Cardiac muscle cell (in vitro differentiated cells and primary cell): ENCODE measurements at places on chromosomes 1 and 21.
A peak's percentile ranks its signal among the peaks of the same experiment; 100 is the strongest.

GRCh38 chr1:91650764-91651163 lies 150.1 kb downstream of the CDC7 start:
- DNase-seq = no peak

- DNase-seq = no peak
Observed at GRCh38 chr1:24978383-24979032, 48.4 kb upstream of the RUNX3 start.

DNA sequence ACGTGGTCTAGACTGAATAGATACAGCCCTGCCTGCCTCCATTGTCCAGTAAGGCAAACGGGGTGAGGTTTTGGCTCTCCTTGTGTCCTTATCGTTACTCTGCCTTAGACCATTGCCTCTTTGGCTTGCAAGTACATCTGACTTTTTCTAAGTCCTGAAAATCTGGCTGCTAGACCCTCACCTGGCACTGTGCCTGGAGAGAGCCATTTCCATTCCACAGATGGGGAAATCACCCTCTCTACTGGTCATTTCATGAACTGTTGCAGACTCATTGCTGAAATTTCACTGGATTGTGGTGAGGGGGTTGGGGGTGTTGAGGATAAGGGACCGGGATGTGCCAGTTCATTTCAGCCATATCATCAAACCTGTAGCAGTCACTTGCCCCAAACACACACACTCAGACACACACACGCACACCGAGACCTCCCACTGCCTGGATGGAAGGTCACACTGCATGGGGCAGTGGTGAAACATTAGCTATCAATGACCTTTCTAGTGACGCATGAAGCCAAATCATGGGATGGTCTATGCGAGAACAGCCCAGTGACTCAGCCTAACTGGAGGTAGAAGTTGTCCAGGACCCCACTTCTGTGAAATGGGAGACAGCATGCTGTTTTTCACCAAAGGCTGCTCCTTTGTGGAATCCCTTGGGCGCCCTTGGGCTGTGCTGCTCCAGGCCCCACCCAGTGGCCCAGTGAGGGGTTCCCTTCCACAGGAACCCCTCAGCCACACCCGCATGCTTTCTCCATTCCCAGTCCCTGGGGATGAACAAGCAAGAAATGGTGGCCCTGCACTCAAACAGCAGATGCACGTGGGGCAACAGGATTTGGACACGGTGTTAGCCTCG lies 34.9 kb upstream of the VASH2 start:
- peak; percentile 90 for DNase-seq

DNA sequence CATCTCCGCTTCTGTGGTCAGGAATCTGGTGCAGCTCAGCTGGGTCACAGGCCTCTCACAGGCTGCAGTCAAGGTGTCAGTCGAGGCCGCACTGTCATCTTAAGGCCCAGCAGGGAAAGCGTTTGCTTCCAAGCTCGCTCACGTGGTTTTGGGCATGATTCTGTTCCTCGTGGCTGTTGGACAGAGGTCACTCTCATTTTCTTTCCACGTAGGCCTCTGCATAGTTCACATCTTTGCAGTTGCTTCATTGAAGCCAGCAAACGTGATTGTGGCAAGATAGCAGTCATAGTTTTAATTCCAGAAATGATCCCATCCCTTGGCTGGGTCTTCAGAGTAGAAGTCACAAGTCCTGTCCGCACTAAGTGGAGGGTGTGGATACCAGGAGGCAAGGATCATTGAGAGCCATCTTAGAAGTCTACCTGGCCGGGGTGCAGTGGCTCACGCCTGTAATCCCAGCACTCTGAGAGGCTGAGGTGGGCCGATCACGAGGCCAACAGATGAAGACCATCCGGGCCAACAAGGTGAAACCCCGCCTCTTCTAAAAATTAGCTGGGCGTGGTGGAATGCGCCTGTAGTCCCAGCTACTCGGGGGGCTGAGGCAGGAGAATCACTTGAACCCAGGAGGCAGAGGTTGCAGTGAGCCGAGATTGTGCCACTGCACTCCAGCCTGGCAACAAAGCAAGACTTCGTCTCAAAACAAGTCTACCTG lies 24.5 kb downstream of the NECAP2 start:
- DNase-seq = no peak

- no peak for DNase-seq
Observed at GRCh38 chr1:54156201-54156600, 3.4 kb upstream of the CDCP2 start.

DNA sequence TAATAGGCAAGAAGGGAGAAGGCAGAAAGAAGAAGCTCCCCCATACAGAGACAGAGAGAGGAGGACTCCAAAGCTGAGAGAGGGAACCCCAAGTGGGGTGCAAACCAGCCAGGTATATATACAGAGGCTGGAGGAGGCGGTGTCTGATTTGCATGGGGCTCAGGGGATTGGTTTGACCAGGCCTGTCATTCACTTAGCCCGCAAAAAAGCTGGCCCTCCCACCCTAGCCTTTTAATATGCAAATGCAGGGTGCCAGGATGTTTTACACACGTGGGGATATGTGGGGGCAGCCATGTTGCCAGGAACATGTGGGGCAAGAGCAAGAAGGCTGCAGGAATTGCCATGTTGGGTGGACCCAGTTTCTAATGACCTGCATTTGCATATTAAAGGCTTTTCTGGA lies 37.0 kb upstream of the TENT5B start:
- DNase-seq = no peak

DNA sequence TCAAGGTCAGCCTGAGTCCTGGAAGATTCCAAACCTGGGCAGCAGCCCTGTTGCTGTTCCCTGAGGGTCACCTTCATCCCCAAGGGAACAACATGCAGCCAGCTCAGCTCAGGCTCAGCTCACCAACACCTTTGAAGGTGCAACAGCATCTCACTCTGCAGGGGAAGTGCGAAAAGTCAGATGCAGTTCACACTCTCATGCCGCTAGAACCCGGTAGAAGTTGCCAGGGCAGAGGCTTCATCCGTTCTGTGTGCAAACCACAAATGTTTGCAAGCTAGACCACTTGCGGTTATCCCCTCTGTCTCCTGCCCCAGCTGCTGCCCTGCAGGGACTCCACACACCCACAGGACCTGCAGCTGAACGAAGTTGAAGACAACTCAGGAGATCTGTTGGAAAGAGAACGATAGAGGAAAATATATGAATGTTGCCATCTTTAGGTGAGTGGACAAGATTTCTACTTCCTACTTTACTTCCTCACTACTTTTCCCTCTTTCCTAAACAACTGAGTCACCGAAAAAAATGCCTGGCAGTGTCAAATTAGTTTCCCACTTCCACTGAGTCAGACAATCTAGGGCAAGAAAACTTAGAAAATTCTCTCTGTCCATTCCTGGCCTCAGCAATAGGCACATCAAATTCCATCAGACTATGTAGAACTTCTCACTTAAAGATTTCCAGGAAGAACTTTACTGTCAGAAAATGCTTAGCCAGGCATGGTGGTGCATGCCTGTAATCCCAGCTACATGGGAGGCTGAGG lies 1.8 kb upstream of the FCRL6 start:
- no peak for DNase-seq

- peak; percentile 86 for DNase-seq
Observed at GRCh38 chr1:44217809-44218410, 4.6 kb downstream of the DMAP1 start.

- DNase-seq = no peak
Observed at GRCh38 chr1:47724432-47724999, 272.7 kb downstream of the TRABD2B start.

GRCh38 chr1:97157991-97158390 lies 436.4 kb downstream of the PTBP2 start:
- no peak for DNase-seq

- DNase-seq = peak; percentile 7
Observed at GRCh38 chr1:184748740-184749139, 5.9 kb downstream of the EDEM3 start.

DNA sequence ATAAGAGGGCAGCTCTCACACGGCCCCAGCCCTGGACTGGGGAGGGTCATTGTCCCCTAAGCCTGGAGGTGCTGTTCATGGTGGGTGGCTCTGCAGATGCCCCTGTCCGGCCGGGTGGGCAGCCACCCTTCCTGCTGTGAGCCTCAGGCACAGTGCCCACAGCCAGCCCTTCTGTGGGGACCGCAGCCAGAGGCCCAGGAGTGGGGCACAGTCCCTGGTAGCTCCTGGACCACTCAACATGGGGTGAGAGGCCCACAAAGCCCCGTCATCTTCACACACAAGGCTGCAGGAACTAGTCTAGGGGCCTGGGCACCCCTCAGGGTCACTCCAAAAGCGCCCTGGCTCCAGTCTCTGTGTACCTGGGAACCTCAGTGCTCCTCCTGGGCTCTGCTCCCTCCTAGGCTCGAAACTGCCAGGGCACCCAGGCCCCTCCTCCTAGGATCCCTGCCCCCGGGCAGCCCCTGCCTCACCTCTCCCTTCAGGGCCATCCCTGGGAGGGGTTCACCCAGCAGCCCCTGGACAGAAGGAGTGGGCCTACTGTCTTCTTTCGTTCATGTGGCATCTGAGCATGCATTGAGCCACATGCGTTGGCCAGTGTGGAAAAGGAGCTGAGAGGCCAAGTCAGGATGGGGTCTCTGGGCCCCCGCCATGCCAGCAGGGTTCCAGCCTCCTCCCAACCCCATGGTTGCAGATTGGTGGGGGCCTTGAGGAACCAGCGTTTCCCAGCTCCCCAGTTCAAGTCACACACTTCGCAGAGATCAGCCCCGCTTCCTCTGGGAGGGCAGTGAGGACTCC lies 43.0 kb downstream of the WNT9A start:
- DNase-seq = no peak

DNA sequence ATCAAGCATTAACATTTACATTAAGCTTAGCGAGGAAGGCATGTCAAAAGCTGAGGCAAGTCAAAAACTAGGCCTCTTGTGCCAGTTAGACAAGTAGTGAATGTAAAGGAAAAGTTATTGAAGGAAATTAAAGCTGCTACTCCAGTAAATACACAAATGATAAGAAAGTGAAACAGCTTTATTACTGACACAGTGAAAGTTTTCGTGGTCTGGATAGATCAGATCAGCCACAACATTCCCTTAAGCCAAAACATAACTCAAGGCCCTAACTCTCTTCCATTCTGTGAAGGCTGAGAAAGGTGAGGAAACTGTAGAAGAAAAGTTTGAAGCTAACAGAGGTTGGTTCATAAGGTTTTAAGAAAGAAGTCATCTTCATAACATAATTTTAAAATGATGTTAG lies 131.9 kb downstream of the VAV3 start:
- DNase-seq = no peak

- DNase-seq = peak; percentile 45
Observed at GRCh38 chr1:35120458-35121133, 41.4 kb downstream of the ZMYM1 start.

DNA sequence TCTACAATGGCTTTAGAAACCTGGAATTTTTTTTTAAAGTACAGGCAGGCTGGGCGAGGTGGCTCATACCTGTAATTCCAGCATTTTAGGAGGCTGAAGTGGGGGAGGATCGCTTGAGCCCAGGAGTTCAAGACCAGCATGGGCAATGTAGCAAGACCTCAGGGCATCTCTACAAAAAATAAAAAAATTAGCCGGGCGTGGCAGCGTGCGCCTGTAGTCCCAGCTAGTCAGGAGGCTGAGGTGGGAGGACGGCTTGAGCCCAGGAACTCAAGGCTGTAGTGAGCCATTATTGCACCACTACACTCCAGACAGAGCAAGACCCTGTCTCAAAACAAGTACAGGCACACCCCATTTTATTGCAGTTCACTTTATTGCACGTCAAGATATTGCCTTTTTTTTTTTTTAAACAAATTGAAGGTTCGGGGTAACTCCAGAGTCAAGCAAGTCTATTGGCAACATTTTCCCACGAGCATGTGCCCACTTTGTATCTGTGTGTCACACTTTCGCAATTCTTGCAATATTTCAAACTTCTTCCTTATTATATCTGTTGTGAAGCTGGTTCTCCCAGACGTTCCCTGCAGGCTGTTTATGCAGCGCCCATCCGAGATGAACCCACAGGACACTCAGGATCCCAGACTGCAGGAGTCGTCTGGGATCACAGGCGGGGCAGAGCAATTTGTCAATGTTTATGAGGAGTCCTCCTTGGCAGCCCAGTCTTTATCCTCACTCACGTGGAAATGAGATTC lies 4.7 kb downstream of the HES2 start:
- no peak for DNase-seq

DNA sequence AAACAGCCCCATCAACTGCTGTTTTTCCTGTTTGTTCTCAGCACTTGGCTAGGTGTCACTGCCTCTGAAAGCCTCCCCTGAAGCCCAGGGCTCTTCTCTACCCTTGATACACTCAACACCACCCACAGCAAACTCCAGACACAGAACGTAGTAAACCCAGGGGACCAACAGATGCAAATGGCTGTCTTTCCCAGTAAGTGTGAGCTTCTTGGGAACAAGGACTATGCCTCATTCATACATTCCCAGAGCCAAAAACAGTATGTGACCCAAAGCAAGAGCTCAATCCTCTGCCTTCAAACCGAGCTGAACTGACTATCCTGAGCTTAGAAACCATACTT lies 4.4 kb downstream of the LBR start:
- no peak for DNase-seq

DNA sequence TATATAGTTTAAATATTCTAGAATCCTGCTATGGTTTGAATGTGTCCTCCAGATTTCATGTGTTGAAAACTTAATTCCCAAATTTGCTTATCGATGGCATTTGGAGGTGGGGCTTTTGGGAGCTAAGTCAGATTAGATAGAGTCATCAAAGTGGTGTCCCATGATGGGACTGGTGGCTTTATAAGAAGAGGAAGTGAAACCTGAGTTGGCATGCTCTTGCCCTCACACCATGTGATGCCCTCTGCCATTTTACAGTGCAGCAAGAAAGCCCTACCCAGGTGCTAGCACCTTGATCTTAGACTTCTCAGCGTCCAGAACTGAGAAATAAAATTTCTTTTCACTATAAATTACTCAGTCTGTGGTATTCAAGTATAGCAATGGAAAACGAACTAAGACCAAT lies 111.3 kb downstream of the TGFB2 start:
- no peak for DNase-seq

DNA sequence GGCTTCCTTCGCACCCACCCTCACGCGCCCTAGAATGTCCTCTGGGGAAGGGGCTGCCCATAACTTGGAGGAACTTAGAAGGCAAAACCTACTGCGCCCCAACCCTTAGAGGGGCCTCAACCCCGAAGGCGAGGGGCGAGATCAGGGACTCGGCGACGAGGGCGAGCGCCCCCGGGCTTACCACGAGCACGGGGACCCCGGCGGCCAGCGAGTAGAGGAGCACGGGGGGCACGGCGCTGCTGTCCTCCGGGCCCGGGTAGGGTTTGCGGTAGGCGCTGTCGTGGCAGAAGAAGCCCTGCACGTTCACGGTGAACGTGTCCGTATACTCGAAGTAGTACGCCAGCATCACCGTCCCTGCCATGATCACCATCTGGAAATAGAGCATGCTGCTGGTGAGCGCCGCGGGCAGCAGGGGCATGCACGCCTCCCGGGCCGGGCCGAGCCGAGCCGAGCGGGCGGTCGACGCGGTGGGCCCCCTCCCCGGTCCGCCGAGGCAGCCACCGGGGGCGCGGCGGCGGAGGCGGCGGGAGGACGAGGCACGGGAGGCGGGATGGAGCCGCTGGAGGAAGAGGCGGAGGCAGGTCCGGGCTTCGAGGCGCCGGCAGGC lies 304 bp downstream of the PLPPR5 start:
- peak; percentile 25 for DNase-seq

GRCh38 chr1:49728377-49728776 lies 295.4 kb downstream of the AGBL4 start:
- no peak for DNase-seq

GRCh38 chr1:45473302-45473701 lies 17.7 kb downstream of the TESK2 start:
- DNase-seq = no peak
